Effector memory CD4-positive, alpha-beta T cell (primary cell): ENCODE measurements at places on chromosomes 4 and X.

DNA sequence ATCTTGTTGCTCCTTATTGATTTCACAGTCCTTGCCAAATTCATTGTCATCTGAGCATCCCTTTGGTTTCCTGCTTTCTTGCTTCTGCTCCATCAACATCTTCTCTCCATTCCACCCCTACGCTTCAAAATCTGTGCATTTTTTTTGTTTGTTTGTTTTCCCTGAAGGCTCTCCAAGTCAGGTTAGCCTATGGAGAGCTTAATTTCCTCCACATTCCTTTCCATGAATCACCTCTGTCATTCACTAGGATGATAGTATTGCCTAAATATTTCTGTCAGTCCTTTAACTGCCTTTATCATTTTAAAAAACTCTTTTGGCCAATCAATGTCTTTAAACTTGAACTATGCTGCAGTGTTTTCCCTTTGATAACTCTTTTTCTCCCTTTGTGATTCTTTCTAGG, 67.7 kb downstream of the PPARGC1A start:
- no peak for DNase-seq

DNA sequence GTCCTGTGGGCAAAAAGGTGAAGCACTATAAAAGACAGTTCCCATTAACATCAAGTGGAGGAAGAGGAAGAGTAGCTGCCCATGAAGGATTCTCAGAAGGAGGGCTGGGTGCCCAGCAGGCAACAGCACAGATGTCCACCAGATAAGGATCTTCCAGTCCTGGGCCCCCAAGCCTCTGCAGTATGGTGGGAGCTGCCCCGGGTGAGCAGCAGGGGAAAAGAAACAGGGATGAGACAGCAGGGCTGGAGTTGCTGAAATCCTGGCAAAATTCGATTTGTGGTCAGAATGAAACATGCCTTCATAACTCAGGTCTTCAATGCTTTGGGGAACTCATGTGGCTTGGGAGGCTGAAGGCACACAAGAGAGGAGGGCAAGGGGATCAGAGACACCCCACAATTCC, 94.6 kb downstream of the RASL11B start:
- DNase-seq, result no peak

- no peak for DNase-seq
Measured at GRCh38 chr4:52079659-52080058, 28.6 kb downstream of the SPATA18 start.

DNA sequence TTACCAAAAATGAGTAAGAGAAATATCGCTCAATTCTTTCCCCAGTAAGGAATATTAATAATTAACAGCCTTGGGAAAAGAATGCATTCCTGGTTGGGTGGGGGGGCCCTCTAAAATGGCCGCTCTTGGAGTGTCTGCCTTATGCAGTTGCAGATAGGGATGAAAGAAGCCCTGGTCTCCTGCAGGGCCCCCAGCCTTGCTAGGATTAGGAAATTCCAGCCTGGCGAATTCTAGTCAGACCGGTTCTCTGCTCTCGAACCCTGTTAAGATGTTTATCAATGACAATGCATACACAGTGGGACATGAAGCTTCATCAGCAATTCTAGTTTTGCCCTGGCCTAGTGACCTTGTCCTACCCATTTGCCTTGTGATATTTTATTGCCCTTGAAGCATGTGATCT, 1047.7 kb upstream of the GRID2 start:
- DNase-seq, result no peak

GRCh38 chrX:72245461-72246089, 6.7 kb upstream of the ERCC6L start:
- no peak for DNase-seq

GRCh38 chr4:1208970-1209704, 36.8 kb upstream of the SPON2 start:
- no peak for DNase-seq

GRCh38 chrX:20352504-20352903, 85.8 kb upstream of the RPS6KA3 start:
- no peak for DNase-seq

- no peak for DNase-seq
Measured at GRCh38 chr4:131348263-131348662, 1800.8 kb upstream of the PCDH10 start.

DNA sequence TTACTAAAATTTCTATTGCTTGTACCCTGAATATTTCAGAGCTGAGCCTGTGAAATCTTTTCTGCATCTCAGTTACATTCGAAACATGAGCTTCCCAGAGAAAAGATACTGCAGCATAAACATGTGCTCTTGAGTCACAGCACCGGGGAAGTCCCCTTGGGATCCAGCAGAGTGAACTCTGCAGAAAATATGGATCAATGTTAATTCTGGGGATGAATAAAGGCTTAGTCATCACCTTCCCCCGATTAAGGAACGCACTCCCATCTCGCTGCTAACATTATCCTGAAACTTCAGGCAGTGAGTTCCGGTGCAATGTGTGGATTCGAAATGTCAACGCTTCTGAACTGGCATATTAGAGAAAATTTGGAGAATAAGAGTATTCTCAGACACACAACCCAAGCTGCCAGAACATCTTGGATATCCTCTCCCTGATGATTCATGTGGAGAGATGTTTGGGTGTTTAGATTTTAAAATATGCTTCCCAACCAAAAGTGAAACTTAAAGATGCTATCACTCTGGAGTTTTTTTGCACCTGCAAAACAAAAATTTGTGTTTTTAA, 90.8 kb downstream of the IRF2 start:
- DNase-seq, result no peak

GRCh38 chr4:119632216-119632615, 3.6 kb upstream of the PDE5A start:
- no peak for DNase-seq

DNA sequence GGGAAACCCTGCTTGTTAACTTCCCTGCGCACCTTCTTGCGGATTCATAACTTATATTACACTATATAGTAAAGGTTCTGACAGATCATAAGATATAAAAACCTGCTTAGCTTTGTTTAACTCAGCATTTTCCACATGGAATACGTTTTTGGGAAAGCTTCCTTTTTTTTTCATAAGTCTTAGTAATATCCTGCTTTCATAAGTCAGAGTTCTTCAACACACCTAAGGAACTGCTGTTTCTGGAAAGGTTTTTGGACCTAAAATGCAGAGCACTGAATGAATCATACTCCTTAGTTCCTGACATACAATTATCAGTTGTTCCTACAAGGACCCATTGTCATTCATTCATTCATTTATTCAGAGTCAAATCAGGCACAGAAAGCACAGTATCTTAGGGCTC, 32.3 kb upstream of the OCIAD2 start:
- no peak for DNase-seq

GRCh38 chr4:184196730-184197385, 20.8 kb downstream of the ENPP6 start:
- no peak for DNase-seq

GRCh38 chr4:162154862-162155540, 8.8 kb downstream of the FSTL5 start:
- no peak for DNase-seq

DNA sequence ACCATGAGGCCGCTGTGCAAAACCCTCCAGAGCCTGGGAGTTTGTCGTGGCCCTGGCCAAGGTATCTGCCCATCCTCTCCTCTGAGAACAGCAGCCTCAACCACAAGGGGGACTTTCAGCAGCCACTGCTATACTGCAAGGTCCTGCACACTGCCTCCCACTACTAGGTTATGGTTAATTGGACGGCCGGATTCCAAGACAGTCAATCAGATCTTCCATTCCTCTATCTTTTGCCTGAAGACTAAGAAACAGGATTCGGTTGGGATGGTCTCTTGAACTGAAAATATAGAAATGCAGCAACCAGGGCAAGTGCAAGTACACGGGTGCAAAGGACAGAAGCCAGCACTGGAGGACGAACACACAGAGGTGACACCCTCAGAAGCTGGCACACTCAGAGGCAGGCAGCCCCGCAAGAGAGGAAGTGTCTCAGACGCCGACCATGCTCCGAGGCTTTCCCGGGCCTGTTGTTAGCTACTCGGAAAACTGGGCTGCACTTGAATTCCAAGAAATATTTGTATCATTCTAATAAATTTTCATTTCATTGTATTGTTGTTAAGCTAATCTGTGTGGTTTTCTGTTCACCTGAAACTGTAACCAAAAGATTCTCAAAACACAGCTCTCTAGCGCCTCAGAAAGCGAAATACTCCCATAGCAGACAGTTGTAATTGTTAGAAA, 63.3 kb downstream of the AFAP1 start:
- no peak for DNase-seq

DNA sequence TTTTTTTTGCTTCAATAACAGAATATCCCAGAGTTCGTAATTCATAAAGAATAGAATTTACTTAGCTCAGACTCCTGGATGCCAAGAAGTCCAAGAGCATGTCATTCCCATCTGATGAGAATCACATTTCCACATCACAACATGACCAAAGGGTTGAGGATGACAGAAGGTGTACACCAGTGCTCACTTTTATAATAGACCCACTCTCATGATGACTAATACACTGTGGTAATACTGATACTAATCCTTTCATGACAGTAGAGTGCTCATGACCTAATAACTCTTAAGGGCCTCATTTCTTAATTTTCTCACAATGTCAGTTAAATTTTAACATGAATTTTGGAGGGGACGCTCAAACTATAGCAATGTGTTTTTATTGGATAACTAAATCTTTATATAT, 69.2 kb downstream of the ZNF732 start:
- DNase-seq, result no peak

GRCh38 chr4:118997601-118998000, 108.9 kb downstream of the SYNPO2 start:
- no peak for DNase-seq
